Kidney tubule cell (primary cell): ENCODE measurements at places on chromosomes 3 and 15.
A peak's percentile ranks its signal among the peaks of the same experiment; 100 is the strongest.

GRCh38 chr15:59817834-59818233, 128.7 kb upstream of the BNIP2 start:
- no peak for DNase-seq

DNA sequence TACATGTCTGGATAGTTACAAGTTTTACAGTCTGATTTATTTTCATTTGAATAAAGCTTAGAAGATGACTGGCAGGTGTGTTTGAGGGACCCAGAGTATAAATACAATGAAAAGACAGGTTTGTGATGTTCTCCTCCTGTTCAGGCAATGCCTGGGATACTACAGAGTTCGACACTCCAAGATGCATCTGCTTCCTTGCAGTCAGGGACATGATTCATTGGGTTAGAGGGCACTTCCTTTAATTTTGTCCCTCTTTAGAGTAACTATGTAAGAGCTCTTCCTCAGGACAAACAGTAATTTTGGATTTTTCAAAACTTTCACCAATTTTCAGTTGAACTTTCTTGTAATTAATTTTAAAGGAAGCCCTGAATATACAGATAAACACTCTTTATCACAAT, 102.0 kb downstream of the LMLN start:
- no peak for DNase-seq

- peak; percentile 83 for DNase-seq
Measured at GRCh38 chr15:91706322-91707032, 147.0 kb upstream of the SLCO3A1 start.

DNA sequence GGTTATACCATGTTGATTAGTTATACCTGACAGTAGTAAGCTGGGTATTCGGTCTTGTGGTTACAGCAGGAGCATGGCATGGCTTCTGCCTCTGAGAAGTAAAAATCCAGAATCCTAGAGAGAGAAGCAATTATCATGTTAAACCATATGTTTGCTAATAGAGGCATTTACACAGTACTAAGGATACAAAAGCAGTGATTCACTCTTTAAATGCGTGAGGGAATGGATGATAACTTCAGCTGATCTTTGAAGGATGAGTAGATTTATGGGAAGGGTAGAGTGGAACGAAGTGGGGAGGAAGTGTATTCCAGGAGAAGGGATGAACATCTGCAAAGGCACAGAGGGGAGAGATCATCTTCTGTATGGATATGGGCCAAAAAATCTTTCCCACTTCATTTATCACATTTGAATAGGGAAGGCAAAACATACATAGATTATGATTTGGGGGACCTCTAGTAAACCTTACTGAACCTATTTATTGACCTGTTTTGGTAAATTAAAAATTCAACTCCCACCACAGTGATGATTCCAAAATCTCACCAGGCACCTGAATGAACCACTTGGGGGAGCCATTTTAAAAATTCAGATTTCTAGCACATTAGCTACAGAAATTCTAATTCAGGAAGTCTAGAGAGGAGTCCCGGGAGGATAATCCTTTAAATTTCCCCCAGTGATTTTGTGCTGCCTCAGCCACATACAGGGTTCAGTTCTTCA, 35.1 kb downstream of the IGSF10 start:
- DNase-seq: no peak

DNA sequence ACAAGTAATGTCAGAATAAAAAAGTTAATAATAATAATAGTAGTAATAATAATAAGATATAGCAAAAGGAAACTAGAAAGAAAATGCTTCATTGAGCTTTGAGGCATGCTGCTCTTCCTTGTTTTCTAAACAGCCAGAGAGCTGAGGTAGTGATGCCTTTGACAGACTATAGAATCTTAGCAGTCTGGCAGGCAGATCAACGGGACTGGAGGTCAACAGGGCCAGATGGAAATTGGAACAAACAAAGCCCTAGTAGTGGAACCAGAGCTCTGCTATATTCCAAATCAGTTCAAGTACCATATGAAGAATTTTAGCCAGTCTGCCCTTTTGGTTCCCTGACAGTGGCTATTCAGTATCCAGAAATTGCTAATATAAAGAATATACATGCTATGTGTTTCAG, 278.6 kb downstream of the NLGN1 start:
- DNase-seq: no peak

DNA sequence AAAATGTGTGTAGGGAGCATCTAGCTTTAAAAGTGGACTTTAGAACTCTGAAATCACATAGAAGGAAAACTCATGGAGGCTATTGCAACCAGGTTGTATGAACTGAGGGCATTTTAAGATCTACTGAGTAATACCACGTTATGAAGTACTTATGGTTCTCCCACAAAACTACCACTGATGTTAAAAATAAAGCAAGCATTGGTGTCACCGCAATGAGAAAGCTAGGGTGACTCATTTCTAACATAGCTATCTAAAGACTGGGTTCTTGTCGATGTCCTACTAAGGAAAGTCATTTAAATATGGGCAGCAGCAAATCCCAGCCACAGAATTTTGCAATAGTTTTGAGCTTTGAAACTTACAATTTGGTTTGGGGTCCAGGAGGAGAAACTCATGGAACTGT, 584.8 kb downstream of the DIPK2A start:
- DNase-seq: no peak

- peak; percentile 27 for DNase-seq
Measured at GRCh38 chr3:124266487-124266886, 274.6 kb upstream of the ROPN1 start.

- DNase-seq: no peak
Measured at GRCh38 chr3:67920311-67920710, 265.9 kb upstream of the SUCLG2 start.

DNA sequence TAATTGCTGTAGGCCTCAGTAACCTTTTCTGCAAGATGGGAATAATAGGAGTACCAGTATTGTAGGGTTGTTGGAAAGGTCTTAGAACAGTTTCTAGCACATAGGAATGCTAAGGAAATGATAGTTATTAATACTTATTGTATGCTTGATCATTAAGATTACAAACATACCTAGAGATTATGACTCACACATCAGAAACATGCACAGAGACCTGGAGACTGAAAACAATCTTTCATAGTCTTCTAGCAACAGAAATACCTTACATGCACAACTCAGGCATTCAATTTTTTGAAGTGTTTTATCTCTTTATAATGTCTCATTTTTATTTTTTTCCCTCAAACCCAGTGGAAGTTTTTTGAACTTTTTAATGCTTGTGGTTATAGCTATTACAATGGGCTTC, 104.4 kb upstream of the ZBTB20 start:
- DNase-seq: peak; percentile 36

GRCh38 chr3:46576386-46576785, 10.3 kb upstream of the LRRC2 start:
- no peak for DNase-seq

GRCh38 chr3:168080499-168081170, 15.1 kb downstream of the GOLIM4 start:
- DNase-seq: no peak

DNA sequence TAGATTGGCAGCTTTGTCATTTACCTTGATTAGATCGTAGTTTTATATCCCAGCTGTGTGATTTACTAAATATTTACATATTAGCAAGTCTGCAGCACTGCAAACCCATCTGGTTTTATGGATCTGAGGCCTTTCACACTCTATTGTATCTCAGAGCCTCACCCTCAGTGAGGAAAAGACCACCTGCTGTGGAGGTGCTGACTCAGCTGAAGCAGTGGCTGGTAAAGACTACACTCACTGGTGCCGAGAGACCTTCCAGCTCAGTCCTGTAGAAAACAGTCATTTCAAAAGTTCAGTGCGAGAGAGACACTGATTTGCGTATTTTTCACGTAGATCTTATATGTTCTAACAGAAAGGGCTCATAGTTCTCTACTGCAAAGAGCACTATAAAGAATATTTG, 307.8 kb upstream of the TPM1 start:
- no peak for DNase-seq

DNA sequence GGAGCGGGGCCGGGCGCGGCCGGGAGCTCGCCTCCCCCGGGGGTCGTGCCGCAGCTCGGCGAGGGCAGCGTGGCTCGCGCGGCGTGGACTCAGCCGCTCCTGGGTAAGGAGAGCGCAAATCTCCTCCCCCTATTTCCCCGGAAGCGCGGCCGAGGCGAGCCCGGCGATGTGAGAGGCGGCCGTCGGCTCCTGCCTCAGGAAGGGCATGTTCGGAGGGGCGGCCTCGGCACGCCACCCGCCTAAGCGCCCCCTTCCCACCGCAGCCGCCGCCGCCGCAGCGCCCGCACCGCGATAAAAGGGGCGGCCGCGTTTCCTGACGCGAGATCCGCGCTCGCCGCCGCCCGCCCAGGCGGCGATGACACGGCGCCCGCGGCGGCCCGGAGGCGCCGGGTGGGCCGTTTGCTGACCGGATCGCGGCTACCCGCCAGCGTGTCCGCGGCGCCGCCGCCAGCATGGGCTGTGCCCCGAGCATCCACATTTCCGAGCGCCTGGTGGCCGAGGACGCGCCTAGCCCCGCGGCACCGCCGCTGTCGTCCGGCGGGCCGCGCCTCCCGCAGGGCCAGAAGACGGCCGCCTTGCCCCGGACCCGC, at the start of gene PDE8A:
Gene PDE8A, plus strand, starts transcription at position 146 of the 590 bp plus-strand sequence. Its CDS starts 307 bp downstream, at position 453.
- DNase-seq: peak; percentile 67

- peak; percentile 70 for DNase-seq
Measured at GRCh38 chr3:153221748-153222162, 59.7 kb downstream of the RAP2B start.

DNA sequence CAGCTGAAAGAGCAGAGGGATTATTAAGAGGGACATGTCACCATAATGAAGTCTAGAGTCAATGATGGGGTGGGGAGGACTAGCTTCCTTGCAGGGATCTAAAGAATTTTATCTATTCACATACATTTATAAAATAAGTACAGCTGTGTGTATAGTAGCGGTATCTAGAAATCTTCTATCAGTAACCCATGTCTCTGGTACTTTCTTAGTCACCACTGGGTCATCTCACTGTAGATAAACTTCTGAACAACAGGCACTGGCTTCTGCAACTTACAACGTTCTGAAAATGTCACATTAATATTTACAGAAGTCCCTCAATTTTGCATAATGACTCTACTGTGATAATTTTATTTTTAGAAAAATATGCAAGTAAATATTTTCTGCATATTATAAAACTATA, 401.7 kb downstream of the TBC1D5 start:
- no peak for DNase-seq

DNA sequence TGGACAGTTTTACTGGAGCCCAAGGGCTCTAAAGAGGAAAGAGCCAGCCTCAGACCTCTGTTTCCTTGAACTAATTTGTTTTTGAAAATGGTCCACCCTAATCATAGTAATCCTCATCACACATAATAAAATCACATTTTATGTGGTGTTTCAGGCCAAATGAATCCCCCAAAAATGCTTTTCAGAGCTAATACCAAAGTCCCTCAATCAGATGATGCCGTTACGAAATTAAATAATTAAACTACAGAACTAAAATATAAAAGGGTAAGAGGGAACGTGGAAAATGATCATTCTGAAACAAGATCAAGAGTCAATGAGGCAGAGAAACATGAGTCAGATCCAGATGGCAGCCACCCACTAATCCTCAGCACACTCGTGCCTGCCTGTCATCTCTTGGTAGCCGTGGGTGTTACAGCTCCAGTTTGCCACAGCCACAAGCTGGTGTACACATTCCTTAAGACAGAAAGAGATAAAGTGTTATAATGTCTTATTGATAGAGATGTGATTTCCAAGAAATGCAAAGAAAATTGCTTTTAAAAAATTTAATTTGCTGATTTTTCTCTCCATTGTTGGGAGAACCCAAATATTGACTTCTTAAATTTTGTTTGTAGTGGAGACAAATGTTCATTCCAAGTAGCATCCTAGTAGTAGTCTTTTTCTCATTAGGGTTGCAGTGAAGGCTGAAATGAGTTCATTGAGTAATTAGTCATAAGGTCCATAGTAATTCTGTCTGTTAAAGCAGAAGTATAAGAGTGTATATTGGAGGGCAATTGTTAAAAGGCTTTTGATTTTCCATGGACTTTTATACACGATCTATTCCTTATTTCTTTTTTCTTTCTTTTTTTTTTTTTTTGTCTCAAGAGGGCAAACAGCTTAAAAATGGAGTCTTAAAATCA, 104.2 kb downstream of the AGBL1 start:
- no peak for DNase-seq

DNA sequence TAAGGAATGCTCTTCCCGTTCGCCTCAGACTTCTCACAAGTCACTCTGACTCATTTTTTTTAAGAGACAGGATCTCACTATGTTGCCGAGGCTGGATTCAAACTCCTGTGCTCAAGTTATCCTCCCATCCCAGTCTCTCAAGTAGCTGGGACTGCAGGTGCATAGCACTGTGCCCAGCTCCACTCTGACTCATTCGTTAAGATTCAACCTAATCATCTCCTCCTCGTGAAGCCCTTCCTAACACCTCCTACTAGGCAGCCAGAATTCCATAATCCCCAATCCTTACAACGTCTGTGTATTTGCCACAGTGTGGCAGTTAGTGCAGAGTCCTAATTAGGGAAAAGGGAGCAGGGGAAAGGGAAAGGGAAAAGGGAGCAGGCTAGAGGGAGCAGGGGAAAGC, 26.4 kb upstream of the DCLK3 start:
- DNase-seq: no peak

GRCh38 chr15:72345280-72345679, 25.3 kb upstream of the CELF6 start:
- no peak for DNase-seq

- DNase-seq: no peak
Measured at GRCh38 chr3:113205481-113205880, 5.9 kb upstream of the BOC start.

DNA sequence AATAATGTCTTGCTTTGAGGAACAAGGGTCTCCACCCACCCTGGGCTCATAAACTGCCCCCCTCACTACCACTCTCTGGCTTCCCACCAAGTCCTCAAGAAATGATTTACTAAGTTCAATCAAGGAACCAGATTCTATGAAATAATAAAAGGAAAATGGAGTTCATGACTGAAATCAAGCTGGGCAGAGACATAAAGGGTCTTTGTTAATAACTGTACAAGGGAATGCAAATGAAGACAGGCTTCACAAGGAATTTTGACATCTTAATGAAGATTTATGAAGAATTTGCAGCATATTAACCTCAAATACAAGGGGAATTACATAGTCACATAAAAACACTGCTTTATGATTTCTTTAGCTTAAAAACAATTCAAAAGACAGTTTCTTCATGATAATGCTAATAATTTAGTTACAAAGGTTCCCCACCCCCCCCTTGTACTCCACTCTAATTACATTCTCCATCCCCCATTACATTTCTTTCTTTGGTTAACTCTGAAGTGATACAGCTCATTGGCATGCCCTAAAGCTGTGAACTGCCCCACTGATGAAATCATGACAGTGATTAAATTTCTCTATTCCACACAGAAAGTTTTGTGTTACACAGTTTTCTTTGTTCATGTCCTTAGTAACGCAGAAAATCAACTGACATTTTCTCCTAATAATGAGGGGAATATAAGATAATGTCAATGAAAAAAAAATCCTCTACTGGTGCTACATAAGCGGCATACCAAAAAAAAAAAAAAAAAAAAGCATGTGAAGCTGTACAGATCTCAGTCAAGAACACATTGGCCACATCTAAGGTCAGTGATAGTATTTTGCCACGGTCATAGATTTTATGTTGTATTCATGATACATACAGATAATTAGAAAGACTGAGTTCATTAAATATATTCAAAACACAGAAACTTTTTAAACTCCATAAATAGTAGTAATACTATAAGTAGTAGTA, 54.4 kb downstream of the WWTR1 start:
- peak; percentile 81 for DNase-seq

GRCh38 chr15:39243396-39243795, 337.5 kb upstream of the THBS1 start:
- DNase-seq: peak; percentile 95
